Activated CD4-positive, alpha-beta memory T cell treated with anti-CD3 and anti-CD28 coated beads, Interleukin-2, amount 10 ng/mL, durations not matched to agents 7 days and 5 days (primary cell): ENCODE measurements at places on chromosomes 7 and 10. TPM values are rescaled to one million over a fixed set of nuclear protein-coding genes. Genes with fewer than 3 reads are reported as not detected.

Gene TRA2A
- total RNA-seq = 98.1 TPM

Gene PPP2R2D
- 40.8 TPM for total RNA-seq

Gene CYP26C1
- not detected for total RNA-seq

Gene GAD2
- not detected for total RNA-seq

Gene FGFR2
- total RNA-seq = 0.30 TPM

Gene PLXDC2
- total RNA-seq = not detected

Gene TMEM130
- not detected for total RNA-seq

Gene CCDC201
- not detected for total RNA-seq

Gene BHLHA15
- total RNA-seq = 0.43 TPM

Gene GRID2IP
- 0.15 TPM for total RNA-seq

Gene MKX
- total RNA-seq = not detected

Gene CPA5
- total RNA-seq = not detected

Gene PHKG1
- total RNA-seq = 1.5 TPM

Gene LIPF
- not detected for total RNA-seq

Gene CYP3A4
- not detected for total RNA-seq

Gene PDZD7
- 1.9 TPM for total RNA-seq

Gene FBXL13
- total RNA-seq = not detected

Gene PRXL2A
- 4.5 TPM for total RNA-seq

Gene PNLIPRP3
- not detected for total RNA-seq

Gene RHOBTB1
- total RNA-seq = 0.05 TPM

Gene PRKAR2B
- 0.35 TPM for total RNA-seq

Gene NKX1-2
- not detected for total RNA-seq

Gene DPP6
- total RNA-seq = not detected

Gene GJD4
- total RNA-seq = not detected

Gene ARHGAP22
- not detected for total RNA-seq

Gene TBXAS1
- total RNA-seq = 27.4 TPM

Gene MYL10
- total RNA-seq = not detected

Gene PAX4
- not detected for total RNA-seq

Gene MYH16
- total RNA-seq = not detected

Gene CCM2
- 130 TPM for total RNA-seq

Gene ERVW-1
- total RNA-seq = not detected

Gene IRF5
- 25.5 TPM for total RNA-seq

Gene DNAJC30
- 5.9 TPM for total RNA-seq

Gene PRKCQ
- total RNA-seq = 70.6 TPM

Gene NEUROG3
- total RNA-seq = not detected

Gene ACTR3C
- total RNA-seq = 7.0 TPM

Gene NRCAM
- total RNA-seq = not detected

Gene CALCR
- total RNA-seq = not detected

Gene UFSP1
- 2.1 TPM for total RNA-seq

Gene SFRP5
- total RNA-seq = not detected

Gene ASB10
- total RNA-seq = not detected

Gene MBL2
- not detected for total RNA-seq

Gene GPR141
- not detected for total RNA-seq

Gene NEUROD6
- total RNA-seq = not detected

Gene PRSS37
- total RNA-seq = not detected

Gene SYT15B
- total RNA-seq = 0.20 TPM

Gene ODAD2
- total RNA-seq = not detected

Gene ZNF488
- total RNA-seq = 0.10 TPM

Gene TRIM50
- not detected for total RNA-seq

Gene HOXA9
- total RNA-seq = not detected

Gene PHYH
- 11.2 TPM for total RNA-seq

Gene TEX47
- total RNA-seq = not detected

Gene ST8SIA6
- 0.93 TPM for total RNA-seq

Gene CLCN1
- total RNA-seq = not detected

Gene PON3
- total RNA-seq = not detected

Gene PRSS2
- total RNA-seq = not detected

Gene GPR85
- total RNA-seq = not detected

Gene PRPS1L1
- total RNA-seq = not detected
